ENCODE measurements at places on chromosomes 1 and 21.

GRCh38 chr1:226017070-226017469 is 17.9 kb upstream of the SDE2 start:
- no peak for DNase-seq

- DNase-seq = no peak
These were observed 138.9 kb downstream of the ACTL8 start for GRCh38 chr1:17893891-17894631.

- no peak for DNase-seq
These were observed 26.9 kb downstream of the RIPK4 start for GRCh38 chr21:41739936-41740335.

DNA sequence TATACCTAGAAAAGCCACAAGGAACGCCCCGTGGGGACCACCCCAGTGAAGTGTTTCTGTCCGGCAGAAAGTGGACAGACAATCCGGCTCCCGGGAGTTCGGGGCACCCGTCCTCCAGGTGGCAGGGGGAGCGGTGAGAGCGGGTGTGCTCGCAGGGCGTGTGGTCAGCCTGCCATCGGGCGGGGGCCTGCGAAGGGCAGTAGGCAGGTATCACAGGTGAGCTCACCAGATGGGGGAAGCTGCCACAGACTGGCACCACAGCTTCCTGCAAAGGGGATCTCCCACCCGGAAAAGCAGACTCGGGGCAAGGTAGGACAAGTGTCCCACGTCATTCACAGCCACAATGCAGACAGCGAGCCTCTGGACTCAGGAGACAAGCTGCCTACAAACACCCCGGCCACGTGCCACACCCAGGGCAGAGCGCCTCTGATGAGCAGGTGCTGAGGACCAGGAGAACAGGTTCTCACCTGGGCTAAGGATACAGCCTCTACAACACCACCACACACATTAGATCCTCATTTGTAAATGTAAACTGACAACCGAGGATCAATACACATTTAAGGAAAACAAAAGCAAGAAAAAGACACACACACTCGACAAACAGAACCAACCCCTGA is 36.4 kb downstream of the VPS26C start:
- no peak for DNase-seq

DNA sequence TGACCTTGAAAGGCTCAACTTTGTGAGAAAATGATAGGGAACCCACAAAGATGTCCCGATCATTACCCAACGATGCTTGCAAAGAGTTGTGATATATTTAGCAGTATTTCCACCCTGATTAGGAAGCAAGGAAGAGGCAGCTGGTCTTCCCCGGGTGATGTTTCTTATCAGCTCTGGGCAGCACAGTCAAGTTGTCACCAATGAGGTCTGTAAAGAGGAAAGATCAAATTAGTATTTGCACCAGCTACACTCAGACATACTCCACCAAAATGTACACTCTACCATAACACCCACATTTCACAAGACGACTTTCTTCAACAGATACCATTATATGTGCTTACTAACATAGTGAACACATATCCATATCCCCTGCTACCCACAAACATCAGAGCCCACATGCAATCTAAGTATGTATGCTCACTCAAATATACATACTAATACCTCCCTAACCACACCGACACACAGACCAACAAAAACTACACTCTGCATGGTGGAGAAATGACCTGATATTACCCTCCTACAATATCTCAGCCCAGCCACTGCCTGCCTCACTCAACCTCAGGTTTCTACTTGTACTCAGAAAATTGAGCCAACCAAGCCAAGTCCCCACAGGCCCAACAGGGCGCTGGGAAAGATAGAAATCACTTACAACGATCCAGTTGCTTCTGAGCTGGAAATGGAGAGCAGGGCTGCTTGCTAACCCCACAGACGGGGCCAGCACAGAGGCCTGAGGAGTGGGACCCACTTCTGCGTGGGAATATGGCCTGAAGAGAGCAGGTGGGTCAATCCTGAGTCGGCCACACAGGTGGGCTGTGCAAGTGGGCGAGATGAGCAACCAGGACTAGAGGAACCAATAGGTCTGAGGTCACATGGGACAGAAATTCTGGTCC is 4.6 kb upstream of the BTG2 start:
- no peak for DNase-seq

- DNase-seq = no peak
These were observed 7.7 kb upstream of the S100A2 start for GRCh38 chr1:153573351-153573750.

- DNase-seq = no peak
These were observed 29.6 kb downstream of the KCNC4 start for GRCh38 chr1:110239441-110240430.

DNA sequence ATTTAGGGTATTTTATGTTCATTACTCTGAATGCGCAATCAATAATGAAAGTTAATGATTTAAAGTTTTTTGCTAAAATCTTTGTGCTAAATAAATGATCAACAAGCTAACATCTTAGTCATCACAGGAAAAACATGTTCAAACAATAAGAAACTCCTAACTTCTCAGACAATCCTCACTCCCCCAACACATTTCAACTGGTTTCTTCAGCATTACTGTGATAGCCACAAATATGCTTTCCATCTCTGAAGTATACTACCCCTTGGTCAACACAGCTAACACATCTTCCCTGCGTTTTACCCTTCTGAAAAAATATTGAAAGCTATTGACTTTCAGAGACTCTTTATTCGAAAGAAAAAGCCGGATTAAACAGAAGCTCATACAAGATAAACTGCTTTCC is 85.8 kb downstream of the ZNF644 start:
- DNase-seq = no peak

- DNase-seq = no peak
These were observed 53.1 kb downstream of the DIPK1A start for GRCh38 chr1:92907949-92908684.

DNA sequence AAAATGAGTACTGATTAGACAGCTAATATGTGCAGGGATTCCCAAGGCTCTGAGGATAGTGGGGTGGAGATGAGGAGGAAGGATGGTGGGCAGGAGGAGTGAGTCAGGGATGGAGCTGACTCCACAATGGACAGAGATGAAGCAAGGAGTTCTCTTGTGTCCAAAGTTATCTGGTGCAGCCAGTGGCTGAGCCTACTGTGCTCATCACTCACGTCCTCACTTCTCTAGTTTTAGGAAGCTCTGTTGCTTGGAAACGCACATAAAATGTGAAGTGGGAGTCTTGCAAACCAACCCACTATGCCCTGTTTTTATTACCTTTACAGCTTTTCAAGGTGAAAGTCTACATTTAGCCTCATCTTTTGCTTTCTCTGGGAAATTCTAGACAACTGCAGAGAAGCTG is 36.5 kb upstream of the SAMD13 start:
- DNase-seq = no peak

GRCh38 chr1:100299521-100300222 is 33.7 kb downstream of the RTCA start:
- DNase-seq = no peak

DNA sequence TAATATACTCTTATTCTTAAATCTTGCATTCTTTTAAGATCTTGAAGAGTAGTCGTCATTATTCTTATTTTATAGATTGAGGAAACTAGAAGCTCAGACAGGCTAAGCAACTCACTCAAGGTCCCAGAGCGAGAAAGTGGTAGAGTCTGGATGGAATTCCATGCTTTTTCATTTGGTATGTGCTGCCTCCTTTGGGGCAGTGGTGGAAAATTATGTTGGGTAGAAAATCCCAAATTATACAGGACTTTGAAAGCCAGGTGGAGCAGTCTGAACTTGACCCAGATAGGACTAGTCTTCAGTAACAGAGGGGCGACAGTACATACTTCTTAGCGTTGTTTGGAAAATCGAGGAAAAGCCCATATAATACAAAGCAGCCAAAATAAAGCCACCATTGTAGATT is 205.6 kb downstream of the ATG4C start:
- DNase-seq = no peak

DNA sequence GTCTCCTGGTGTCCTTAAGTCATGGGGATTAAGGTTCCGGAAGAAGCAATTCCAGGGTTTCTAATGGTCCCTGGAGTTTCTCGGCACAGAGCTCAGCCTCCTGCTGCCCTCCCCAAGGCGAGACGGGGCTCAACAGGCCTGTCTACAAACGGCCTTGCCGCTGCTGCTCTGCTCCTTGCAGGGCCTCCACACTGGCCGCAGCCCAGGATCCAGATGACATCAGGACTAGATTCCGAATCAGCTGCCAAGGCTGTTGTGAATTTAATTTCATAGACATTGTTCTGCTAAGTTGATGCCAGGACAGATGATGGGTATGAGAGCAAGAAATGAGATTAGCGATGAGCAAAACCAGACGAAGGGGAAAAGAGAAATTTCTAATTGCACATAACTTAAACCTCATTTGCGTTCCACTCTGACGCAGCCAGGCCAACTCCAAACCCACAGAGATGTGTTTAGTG is 103.6 kb upstream of the BACE2 start:
- peak; percentile 88 for DNase-seq

- no peak for DNase-seq
These were observed 17.0 kb downstream of the CAMK1G start for GRCh38 chr1:209600541-209600940.

- no peak for DNase-seq
These were observed 22.7 kb downstream of the NCF2 start for GRCh38 chr1:183567584-183567983.

- DNase-seq = no peak
These were observed 6.1 kb upstream of the RLF start for GRCh38 chr1:40155135-40155534.

- no peak for DNase-seq
These were observed 866 bp upstream of the SORT1 start for GRCh38 chr1:109398343-109399225.

GRCh38 chr21:36073181-36073580 is 3.4 kb downstream of the CBR1 start:
- DNase-seq = no peak

DNA sequence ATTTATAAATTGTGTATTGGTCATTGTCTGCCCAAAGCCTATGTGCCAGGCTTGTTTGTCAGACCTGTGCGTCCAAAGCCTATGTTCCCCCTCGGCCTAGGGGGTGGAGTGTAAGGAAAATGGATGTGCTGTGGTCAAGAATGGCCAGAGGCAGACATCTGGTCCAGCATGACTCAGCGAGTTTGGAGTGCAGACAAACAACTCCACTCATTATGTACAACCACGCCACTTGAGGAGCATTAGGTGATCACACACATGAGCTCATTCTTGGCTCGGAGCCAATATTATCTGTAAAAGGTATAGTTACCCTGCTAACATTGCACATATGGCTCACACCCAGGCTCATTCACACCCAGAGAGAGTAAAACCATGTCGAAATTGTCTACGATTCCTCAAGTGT is 1047.6 kb upstream of the ADGRL4 start:
- DNase-seq = no peak

GRCh38 chr1:215052256-215053015 is 30.1 kb upstream of the KCNK2 start:
- DNase-seq = no peak

GRCh38 chr1:155944444-155944799 is 3.0 kb downstream of the RXFP4 start:
- DNase-seq = no peak

DNA sequence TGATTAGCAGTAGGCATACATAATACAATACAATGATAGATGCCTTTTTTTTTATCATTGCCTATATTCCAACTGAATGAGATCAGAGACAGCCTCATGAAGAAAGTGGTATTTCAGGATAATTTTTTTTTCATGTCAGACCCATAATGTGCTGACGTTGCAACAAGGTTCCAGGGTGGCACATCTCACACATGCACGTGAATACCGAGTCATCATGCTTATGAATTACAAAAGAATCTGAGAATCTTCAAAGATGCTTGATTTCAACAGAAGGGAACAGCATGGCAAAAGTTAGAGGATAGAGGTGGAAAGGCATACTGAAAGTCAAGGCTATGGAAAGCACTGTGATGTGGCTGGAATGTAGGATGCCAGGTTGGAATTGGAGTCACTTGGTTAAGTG is 5.0 kb upstream of the RNF11 start:
- DNase-seq = no peak

DNA sequence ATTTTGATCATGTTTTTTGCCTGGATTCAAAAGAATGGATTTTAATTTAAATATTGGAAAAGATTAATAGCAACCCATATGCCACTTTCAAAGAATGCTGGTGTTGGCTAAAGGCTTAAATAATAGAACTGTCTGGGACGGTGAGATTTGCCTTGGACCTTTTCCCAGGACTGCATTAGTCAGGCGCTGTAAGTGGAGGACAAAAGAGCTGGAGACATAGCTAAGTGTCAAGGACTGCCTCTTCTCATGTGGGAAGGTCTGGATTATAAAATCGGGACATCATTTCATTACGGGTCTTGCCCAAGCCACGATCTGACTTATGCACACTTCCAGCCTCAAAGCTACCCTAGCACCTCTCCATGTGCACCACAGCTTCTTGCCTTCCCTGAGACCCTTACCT is 458.5 kb upstream of the DEPDC1 start:
- DNase-seq = no peak

DNA sequence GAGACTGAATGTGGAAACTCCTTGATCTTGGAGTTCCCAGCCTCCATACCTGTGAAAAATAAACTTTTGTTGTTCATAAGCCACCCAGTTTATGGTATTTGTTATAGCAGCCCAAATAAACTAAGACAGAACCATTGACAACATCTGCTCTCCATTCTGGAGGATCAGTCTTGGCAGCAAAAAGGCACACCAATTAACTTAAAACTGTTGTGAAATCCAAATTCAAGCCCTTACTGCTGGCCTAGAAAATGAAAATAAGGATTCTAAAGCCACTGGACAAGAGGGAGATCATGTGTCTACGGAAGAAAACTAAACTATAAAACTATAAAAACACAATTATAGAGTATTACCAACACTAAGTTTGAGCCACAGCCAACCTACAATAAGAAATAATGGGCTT is 172.1 kb upstream of the RNPC3 start:
- no peak for DNase-seq

GRCh38 chr1:184052194-184052559 is 647 bp downstream of the TSEN15 start:
- DNase-seq = no peak

DNA sequence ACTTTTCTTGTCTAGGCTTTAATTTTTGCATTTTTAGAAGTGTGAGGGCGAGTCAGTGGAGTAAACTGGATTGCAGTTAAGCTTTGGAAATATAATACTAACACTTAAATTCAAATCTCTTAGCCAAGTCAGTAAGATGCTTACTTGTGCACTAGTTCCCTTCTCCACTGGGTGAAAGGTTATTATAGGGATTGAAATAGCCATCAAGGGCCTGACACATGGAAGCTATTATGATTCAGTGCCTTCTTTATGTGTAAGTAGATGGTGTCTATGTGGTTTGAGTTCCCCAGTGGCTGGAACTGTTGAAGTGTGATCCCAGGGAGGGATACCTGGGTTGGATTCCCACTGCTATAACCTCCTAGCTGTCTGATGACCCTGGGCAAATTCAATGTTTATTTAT is 24.7 kb upstream of the DMRTA2 start:
- DNase-seq = no peak

DNA sequence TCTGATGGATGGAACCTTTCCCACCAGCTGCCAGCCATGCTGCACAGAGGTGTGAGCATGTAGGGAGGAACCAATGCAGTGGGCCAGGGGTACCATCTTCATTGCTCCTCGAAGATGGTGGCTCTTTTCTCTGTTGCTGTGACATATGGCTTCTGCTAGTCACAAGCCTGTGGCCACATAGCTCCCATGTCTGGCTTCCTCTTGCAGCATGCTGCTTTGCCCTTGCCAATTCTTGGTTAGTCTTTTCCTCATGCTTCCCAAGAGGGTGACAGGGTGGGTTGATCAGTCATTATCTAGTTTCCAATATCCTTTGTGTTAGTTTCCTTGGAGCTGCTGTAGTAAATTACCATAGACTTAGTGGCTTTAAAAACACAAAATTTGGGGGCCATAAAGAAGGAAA is 123.4 kb downstream of the ETS2 start:
- DNase-seq = no peak

- DNase-seq = peak; percentile 21
These were observed 91.6 kb downstream of the GLUL start for GRCh38 chr1:182299728-182300616.

- no peak for DNase-seq
These were observed 13.2 kb downstream of the SYT11 start for GRCh38 chr1:155872527-155872926.

All from skin of body (tissue), 3 donors.